Common myeloid progenitor, CD34-positive (primary cell): ENCODE measurements at places on chromosomes 5 and 9.
A peak's percentile ranks its signal among the peaks of the same experiment; 100 is the strongest.

DNA sequence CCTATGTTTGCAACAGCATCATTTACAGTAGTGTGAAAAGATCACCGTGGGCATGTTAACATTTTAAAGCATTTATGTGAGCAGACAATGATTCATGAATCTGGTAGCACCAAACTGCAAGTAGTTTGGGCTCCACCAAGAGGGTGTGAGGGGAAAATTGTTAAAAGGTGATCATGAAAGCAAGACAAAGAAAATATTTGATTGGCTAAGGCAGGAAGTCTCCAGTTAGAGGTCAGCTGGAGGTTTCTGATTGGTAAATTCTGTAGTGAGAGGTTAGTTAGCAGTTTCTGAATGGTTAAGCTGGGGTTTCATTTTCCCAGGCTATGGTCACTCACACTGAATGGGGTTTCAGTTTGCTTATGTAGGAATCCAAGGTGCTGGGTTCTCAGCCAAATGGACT lies 13.5 kb upstream of the DRD1 start:
- DNase-seq, result no peak

GRCh38 chr9:83622433-83622938 lies 457 bp upstream of the IDNK start:
- DNase-seq, result no peak

- peak; percentile 18 for DNase-seq
Observed at GRCh38 chr5:62268234-62268633, 37.8 kb upstream of the KIF2A start.

DNA sequence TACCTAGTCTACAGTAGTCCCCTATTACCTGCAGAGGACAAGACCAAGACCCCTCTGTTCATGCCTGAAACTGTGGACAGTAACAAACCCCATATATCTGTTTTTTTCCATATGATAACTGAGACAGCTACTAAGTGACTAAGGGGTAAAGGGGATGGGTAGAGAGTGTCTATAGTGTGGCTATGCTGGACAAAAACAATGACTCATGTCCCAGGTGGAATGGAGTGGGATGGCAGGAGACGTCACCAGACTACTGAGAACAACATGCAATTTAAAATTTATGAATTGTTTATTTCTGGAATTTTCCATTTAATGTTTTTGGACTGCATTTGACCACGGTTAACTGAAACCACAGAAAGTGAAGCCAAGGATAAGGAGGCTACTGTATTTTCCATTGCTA lies 171.8 kb downstream of the AGTPBP1 start:
- no peak for DNase-seq

GRCh38 chr5:90741022-90741564 lies 182.5 kb downstream of the ADGRV1 start:
- DNase-seq, result no peak

GRCh38 chr5:5039918-5040317 lies 100.2 kb upstream of the ADAMTS16 start:
- DNase-seq, result no peak

DNA sequence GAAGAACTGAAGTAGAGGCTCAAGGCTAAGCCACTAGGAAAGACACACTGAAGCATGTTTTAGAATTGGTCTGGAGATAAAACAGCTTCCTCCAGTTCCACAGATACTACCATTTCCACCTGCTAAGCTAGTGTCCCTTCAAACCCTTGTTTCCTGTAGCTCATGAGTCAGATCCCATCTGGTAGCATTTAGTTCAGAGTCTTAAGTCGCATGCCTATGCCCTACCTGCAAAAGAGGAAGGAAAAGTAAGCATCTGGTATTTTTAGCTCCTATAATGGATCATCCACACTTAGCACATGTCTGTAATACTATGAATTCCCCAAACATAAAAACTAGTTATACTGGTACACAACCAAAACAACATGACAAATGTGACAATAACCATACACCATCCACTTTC lies 92.1 kb downstream of the CDKN2A start:
- no peak for DNase-seq
